CD4-positive, CD25-positive, alpha-beta regulatory T cell (primary cell): ENCODE measurements at places on chromosomes 2 and 18. TPM values are rescaled to one million over a fixed set of nuclear protein-coding genes. Genes with fewer than 3 reads are reported as not detected.

Gene LIMS3
- polyA plus RNA-seq = 2.9 TPM

Gene RAPGEF4
- not detected for polyA plus RNA-seq

Gene ACKR3
- polyA plus RNA-seq = 7.9 TPM

DNA sequence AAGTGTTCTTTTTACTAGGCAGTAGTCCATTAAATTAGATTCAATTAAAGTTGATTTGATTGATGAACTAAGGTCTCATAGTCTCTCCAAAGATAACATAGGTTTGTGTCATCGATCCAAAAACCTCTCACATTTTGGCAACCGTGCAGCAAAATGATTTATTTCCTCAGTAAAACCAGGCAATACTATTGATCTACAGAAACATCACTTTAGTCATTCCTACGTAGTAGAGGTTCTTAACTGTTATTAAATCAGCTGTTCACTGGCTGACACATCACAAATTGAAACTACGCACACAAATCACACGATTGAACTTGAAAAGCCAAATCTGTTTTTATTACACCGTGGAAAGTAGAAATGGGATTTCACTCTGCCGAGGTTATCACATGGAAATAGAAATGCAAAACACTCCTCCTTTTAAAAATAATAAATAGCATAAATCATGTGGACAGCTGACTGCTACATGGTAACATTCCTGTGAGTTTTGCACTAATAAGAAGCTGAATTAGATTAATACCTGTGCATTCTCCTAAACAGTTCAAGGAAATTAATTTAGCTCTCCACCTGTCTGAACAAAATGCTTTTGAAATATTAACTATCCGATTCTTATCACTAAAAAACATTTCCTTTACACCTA is 262.5 kb downstream of the CDH20 start:
- no peak overlapping the region for H3K4me3 ChIP-seq
- H3K27ac ChIP-seq = no peak overlapping the region
- H3K27me3 ChIP-seq = peaks cover 2% of the 10 kb centered on the region
- no peaks in the 10 kb centered on the region for H3K36me3 ChIP-seq
- H3K4me1 ChIP-seq = no peaks in the 10 kb centered on the region

- H3K27me3 ChIP-seq = peaks cover 2% of the 10 kb centered on the region
- H3K36me3 ChIP-seq = no peaks in the 10 kb centered on the region
- peak overlapping the region; percentile 90 for H3K4me3 ChIP-seq
- no peak for DNase-seq
Observed at GRCh38 chr18:8611916-8612576, 2.8 kb downstream of the RAB12 start.

GRCh38 chr2:235262750-235263149 is 231.1 kb upstream of the AGAP1 start:
- H3K36me3 ChIP-seq = no peaks in the 10 kb centered on the region
- no peak for DNase-seq

GRCh38 chr2:12318427-12319057 is 398.2 kb upstream of the TRIB2 start:
- no peak overlapping the region for H3K27ac ChIP-seq
- DNase-seq = no peak
- H3K4me3 ChIP-seq = no peak overlapping the region
- H3K4me1 ChIP-seq = peaks cover 6% of the 10 kb centered on the region

DNA sequence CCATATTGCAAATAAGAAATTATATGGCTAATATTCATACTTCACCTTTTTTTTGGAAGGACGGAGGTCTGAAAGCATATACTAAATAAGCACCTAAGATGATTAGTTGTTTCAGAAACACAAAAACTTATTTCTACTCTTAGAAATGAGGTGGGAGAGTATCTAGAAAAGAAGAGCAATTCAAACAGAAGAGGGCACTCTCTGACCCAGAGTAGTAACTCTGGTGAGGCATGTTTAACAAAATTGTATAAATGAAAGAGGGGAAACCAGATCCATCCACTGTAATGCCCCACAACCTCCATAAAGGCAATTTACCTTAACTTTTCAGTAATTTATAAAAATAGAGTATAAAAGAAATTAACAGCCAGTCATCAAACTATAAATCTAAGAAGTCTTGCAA is 669.6 kb upstream of the VRK2 start:
- no peaks in the 10 kb centered on the region for H3K36me3 ChIP-seq
- H3K27me3 ChIP-seq = no peaks in the 10 kb centered on the region
- no peak overlapping the region for H3K4me3 ChIP-seq
- H3K4me1 ChIP-seq = no peaks in the 10 kb centered on the region

DNA sequence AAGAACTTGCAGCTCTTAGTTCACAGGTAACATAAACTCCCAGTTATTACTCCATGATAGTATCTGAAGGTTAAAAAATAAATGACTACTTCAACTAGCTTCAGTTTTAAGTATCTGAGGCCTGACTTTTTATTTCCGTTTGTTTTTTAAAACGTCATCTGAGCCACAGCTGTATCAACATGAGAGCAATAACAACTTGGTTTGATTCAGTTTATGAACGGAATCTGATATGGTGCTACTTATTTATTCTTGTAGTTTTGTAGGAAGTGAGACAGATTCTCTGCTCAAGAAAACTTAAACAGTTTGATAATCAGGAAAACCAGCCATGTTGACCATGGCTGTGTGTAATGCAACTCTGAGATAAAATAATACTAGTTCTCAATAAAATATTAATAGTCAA is 34.9 kb downstream of the NAB1 start:
- H3K36me3 ChIP-seq = peaks cover 25% of the 10 kb centered on the region
- peaks cover 15% of the 10 kb centered on the region for H3K4me1 ChIP-seq
- H3K27me3 ChIP-seq = no peaks in the 10 kb centered on the region
- peak; percentile 14 for DNase-seq
- no peak overlapping the region for H3K4me3 ChIP-seq

- H3K27ac ChIP-seq = no peak overlapping the region
Observed at GRCh38 chr2:100214265-100214971, 72.0 kb upstream of the AFF3 start.

GRCh38 chr18:39840406-39840805 is 2114.6 kb upstream of the PIK3C3 start:
- H3K27me3 ChIP-seq = no peaks in the 10 kb centered on the region
- no peak for DNase-seq
- H3K36me3 ChIP-seq = no peaks in the 10 kb centered on the region
- H3K27ac ChIP-seq = no peak overlapping the region
- no peaks in the 10 kb centered on the region for H3K4me1 ChIP-seq
- no peak overlapping the region for H3K4me3 ChIP-seq

GRCh38 chr18:25284861-25285550 is 67.0 kb downstream of the ZNF521 start:
- no peak for DNase-seq
- H3K36me3 ChIP-seq = no peaks in the 10 kb centered on the region
- H3K27me3 ChIP-seq = no peaks in the 10 kb centered on the region
- H3K4me1 ChIP-seq = no peaks in the 10 kb centered on the region
- no peak overlapping the region for H3K4me3 ChIP-seq
- no peak overlapping the region for H3K27ac ChIP-seq

DNA sequence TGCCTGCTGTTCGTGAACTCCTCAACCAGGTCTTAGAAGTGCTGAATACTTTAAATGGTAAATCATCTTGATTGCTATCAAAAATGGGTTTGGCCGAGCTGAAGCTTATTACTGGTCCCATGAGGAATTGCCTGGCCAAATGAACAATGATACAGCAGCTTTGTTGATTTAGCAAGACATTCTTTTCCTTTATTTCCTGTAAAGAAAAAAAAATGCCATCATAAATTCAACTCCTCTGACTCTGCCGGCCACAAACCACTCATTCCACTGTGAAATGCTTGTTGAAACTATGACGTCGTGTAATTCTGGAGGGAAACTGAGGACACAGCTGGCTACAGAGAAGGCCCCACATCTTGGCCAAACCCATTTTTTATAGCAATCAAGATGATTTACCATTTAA is 74.2 kb upstream of the ID2 start:
- H3K4me3 ChIP-seq = no peak overlapping the region
- no peaks in the 10 kb centered on the region for H3K27me3 ChIP-seq
- H3K36me3 ChIP-seq = no peaks in the 10 kb centered on the region
- H3K4me1 ChIP-seq = no peaks in the 10 kb centered on the region

DNA sequence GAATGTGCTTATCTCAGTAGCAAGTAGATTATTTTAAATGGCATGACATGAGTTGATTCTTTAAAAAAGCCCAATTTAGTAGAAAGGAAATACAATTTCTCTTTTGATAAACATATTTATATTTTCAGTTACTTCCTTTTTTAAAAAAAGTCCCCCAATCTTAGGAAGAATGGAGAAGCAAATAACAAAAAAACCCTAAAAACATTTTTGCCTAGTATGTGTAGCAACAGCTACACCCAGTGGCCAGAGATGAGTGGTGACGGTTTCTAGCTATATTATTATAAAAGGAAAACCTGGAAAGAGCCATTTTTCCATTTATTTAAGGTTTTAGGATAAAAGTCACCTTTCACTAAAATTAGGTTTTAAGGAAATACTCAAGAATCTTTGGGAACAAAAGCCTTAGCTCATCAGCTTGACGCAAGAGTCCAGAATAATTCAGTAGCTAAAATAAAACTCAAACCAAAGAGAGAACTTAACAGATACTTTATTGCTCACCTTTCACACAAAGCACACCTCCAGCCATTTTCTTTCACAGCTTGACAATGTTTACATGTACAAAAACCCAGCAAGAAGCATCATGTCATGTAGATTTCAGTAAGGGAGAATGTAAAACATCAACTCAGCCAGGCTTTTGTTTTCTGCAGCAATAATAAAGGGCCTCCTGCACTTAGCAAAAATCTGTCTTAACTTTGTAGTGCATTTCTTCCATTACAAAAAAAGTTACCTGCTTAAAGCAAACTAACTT is 15.7 kb downstream of the FAM98A start:
- no peak overlapping the region for H3K27ac ChIP-seq
- H3K36me3 ChIP-seq = peaks cover 47% of the 10 kb centered on the region
- peaks cover 3% of the 10 kb centered on the region for H3K4me1 ChIP-seq
- DNase-seq = peak; percentile 37
- no peaks in the 10 kb centered on the region for H3K27me3 ChIP-seq

- H3K4me1 ChIP-seq = peaks cover 5% of the 10 kb centered on the region
- H3K27me3 ChIP-seq = no peaks in the 10 kb centered on the region
- H3K4me3 ChIP-seq = no peak overlapping the region
- no peaks in the 10 kb centered on the region for H3K36me3 ChIP-seq
- no peak for DNase-seq
Observed at GRCh38 chr2:173998386-173998785, 33.2 kb upstream of the SP3 start.

DNA sequence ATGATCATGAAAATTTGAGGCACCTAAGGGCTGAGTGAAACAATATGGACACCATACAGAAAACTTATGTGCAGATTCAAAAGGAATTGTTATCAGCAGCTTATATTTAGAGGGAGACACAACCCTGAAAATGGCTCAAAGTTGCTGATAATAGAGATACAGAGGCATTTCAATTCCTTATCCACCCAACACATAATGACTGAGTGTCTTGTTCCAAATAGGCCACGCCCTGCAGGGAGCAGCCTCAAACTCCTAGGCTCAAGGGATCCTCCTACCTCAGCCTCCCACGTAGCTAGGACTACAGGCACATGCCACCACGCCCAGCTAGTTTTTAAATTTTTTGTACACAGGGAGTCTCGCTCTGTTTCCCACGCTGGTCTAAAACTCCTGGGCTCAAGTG is 79.0 kb downstream of the LBH start:
- no peak overlapping the region for H3K27ac ChIP-seq
- H3K27me3 ChIP-seq = no peaks in the 10 kb centered on the region
- H3K36me3 ChIP-seq = no peaks in the 10 kb centered on the region
- H3K4me3 ChIP-seq = no peak overlapping the region
- DNase-seq = no peak

- H3K4me3 ChIP-seq = no peak overlapping the region
Observed at GRCh38 chr2:141720476-141720875, 410.3 kb downstream of the LRP1B start.

DNA sequence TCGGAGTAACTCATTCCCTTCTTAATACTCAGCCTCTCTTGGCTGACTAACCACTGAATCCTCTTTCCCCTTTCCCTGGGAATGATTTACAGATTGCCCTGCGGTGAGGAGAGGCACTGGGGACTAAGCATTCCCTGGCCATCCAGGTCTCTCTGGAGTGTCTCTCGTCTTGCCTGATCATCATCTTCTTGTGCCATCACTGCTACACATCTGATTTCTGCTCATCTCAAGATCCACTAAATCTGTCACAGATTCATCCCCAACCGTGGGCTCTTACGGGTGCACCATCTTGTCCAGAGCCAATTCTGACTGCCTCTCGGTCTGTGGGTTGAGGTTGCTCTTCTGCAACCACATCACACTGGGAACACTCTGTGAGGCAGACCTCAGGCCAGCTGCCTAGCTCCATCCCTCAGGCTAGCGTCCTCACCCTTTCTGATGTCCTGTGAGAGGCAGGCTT is 12.0 kb downstream of the SFTPB start:
- H3K36me3 ChIP-seq = peaks cover 32% of the 10 kb centered on the region
- H3K4me1 ChIP-seq = no peaks in the 10 kb centered on the region
- no peak overlapping the region for H3K27ac ChIP-seq
- no peak for DNase-seq
- H3K27me3 ChIP-seq = no peaks in the 10 kb centered on the region

DNA sequence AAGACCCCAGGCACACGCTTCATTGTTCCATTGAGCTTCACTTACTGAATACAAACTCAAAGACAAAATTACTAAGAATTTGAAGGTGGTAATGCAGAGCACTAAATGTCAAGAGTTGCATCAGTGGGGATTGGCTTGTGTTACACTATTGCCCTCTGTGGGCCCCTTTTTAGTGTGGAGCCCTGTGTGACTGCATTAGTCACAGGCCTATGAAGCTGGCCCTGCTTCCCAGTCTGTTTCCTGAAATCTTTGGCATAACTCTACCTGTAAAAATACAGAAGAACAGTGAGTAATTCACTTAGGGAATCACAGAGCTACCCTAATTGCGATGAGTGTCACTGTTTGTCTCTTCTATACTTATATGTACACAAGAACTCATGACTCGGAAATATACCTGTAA is 40.0 kb upstream of the STPG4 start:
- H3K4me3 ChIP-seq = no peak overlapping the region
- DNase-seq = no peak
- peaks cover 4% of the 10 kb centered on the region for H3K27me3 ChIP-seq
- H3K4me1 ChIP-seq = no peaks in the 10 kb centered on the region

DNA sequence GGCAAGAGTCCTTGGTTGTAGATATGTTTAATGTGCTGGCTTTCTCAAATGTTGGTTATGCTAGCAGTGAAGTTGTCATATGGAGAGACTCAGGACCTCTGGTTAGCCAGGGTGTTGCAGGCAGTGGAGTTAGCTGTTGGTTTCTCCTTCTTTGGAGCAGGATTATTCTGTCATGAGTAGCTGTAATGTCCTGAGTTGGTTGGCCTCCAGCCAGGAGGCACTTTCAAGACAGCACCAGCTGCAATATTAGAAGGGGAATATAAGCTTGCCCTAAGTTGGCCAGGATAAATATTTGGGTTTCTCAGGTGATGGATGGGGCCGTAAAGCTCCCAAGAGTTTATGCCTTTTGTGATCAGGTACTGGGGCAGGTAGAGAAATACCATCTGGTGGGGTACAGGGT is 65.5 kb downstream of the MSTN start:
- no peak overlapping the region for H3K27ac ChIP-seq
- no peak for DNase-seq
- no peaks in the 10 kb centered on the region for H3K36me3 ChIP-seq
- no peak overlapping the region for H3K4me3 ChIP-seq
